Camera-type eye (tissue), 1 donor: ENCODE measurements at places on chromosomes 7 and 10. TPM values are rescaled to one million over a fixed set of nuclear protein-coding genes. Genes with fewer than 3 reads are reported as not detected.

The OPALIN gene
- total RNA-seq, result not detected

The ADARB2 gene
- total RNA-seq, result 6.7 TPM

The CACNB2 gene
- total RNA-seq, result 31.2 TPM

The DPP6 gene
- total RNA-seq, result 12.1 TPM

The AP1S1 gene
- total RNA-seq, result 32.5 TPM

The RBM17 gene
- 86.9 TPM for total RNA-seq

The LRIT1 gene
- 51.8 TPM for total RNA-seq

The SCRN1 gene
- total RNA-seq, result 124 TPM

The TAS2R5 gene
- total RNA-seq, result 8.6 TPM

The SPDYE6 gene
- not detected for total RNA-seq

The ACADSB gene
- 28.0 TPM for total RNA-seq

The FGF8 gene
- total RNA-seq, result 4.0 TPM

The C10orf95 gene
- total RNA-seq, result 0.93 TPM

The GPR37 gene
- 66.9 TPM for total RNA-seq

The PALD1 gene
- 11.7 TPM for total RNA-seq

The HMX2 gene
- total RNA-seq, result not detected

The TMEM270 gene
- total RNA-seq, result not detected

The LRGUK gene
- total RNA-seq, result 8.3 TPM

The CTNNA3 gene
- 9.3 TPM for total RNA-seq

The ABCB1 gene
- 8.0 TPM for total RNA-seq

The MNX1 gene
- total RNA-seq, result not detected

The EVX1 gene
- total RNA-seq, result not detected

The OR6V1 gene
- not detected for total RNA-seq

The CAMK2B gene
- 39.1 TPM for total RNA-seq

The MALRD1 gene
- total RNA-seq, result 6.2 TPM

The SPRN gene
- total RNA-seq, result 3.8 TPM

The SFTPA2 gene
- total RNA-seq, result not detected

The HOXA6 gene
- total RNA-seq, result not detected

The HTRA1 gene
- 172 TPM for total RNA-seq

The SUN3 gene
- not detected for total RNA-seq

The ITIH5 gene
- 49.9 TPM for total RNA-seq

The UCN3 gene
- not detected for total RNA-seq
